ENCODE measurements at places on chromosomes 7 and 10.

DNA sequence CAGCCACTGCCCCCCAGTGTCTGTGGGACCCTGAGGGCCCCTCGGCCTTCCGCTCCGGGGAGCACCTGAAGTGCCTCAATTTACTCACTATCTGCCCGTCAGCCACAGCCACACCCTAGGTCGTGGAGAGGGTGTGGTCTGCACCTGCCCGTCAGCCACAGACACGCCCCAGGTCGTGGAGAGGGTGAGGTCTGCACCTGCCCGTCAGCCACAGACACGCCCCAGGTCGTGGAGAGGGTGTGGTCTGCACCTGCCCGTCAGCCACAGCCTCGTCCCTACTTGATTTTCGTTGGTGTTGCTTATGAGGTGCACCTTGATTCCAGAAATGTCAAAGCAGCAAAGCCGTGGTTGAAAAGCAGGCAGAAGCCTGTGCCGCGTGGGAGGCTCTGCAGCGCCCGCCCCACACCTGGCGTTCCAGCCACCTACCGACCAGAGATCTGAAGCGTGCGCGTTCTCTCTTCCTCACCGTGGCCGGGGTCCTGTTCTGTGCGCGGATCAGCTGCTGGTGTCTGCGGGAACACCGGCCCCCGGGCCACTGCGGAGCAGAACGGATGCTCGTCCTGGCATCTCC is 101.6 kb downstream of the DYNC2I1 start:
- no peaks in the 10 kb centered on the region for H3K4me1 ChIP-seq
- no peaks in the 10 kb centered on the region for H3K36me3 ChIP-seq
- no peaks in the 10 kb centered on the region for H3K27me3 ChIP-seq
- H3K4me3 ChIP-seq: no peak overlapping the region
- no peak overlapping the region for H3K27ac ChIP-seq

GRCh38 chr10:110336111-110336721 is 31.5 kb upstream of the SMNDC1 start:
- H3K4me3 ChIP-seq: peak overlapping the region; percentile 21
- no peaks in the 10 kb centered on the region for H3K27me3 ChIP-seq
- H3K4me1 ChIP-seq: peaks cover 25% of the 10 kb centered on the region
- H3K27ac ChIP-seq: peak overlapping the region; percentile 70
- H3K36me3 ChIP-seq: no peaks in the 10 kb centered on the region

DNA sequence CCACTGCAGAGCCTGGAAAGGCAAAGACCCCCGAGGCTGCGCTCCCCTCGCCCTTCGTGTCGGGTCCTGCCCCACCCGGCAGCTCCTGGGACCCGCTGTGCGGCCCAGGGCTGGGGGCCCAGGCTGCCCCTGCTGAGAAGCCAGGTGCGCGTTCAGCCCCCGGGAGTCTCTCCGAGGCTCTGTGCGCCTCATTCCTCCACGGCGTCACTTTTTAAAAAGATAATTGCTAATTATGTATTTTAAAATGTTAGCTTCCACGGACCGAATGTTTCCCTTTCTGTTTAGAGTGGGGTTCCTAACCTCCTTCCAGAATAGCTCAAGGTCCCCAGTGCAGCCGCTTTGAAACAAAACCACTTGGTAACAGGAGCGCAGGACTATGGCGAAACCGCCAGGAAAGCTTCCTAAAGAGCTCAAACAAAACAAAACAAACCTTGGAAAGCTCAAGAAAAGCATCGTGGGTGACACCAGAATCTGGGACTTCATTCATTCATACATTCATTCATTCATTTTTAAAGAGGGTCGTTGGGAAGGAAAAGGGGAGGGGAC is 45.6 kb downstream of the PDIA4 start:
- H3K4me3 ChIP-seq: peak overlapping the region; percentile 99
- peaks cover 12% of the 10 kb centered on the region for H3K4me1 ChIP-seq
- peaks cover 15% of the 10 kb centered on the region for H3K27me3 ChIP-seq
- H3K27ac ChIP-seq: peak overlapping the region; percentile 93

DNA sequence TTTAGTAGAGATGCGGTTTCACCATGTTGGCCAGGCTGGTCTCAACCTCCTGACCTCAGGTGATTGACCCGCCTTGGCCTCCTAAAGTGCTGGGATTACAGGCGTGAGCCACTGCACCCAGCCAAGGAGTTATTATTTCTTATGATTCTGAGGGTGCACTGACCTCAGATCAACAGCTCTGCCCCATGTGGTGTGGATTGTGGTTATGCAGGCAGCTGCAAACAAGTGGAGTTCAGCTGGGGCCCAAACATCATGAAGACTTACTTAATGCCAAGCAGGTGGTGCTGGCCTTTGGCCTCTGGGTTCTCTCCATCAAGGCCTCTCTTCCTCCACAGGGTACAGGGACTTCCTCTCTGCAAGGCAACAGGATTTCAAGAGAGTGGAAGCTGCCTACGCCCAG is 45.1 kb upstream of the OPTN start:
- DNase-seq: no peak
- H3K4me1 ChIP-seq: peaks cover 8% of the 10 kb centered on the region
- H3K27ac ChIP-seq: no peak overlapping the region
- no peaks in the 10 kb centered on the region for H3K27me3 ChIP-seq
- H3K36me3 ChIP-seq: no peaks in the 10 kb centered on the region

DNA sequence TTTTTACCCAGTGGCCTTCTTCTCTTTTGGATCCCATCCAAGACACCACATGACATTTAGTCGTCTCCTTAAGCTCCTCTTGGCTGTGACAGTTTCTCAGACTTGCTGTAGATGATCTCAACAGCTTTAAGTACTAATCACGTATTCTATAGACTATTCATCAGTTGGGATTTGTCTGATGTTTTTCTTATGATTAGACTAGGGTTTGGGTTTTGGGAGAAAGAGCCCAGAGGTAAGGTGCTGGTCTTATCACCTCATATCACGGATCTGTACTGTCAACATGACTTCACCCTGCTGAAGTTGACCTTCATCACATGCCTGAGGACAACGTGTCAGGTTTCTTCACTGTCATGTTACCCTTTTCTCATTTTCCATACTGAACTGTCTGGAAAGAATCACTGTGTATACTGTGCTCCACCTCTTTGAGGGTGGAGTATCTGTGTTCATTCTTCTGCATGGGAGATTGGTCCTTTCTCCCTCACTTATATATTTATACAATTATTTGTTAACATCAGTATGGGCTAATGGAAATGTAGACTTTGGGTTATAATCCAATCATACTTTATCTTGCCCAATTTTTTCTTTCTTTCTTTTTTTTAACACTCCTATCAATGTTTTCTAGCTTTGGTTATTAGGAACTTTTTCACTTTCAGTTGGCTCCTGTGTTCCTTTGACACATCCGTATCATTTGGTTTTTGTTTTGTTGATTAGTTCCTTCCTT is 6.4 kb upstream of the HKDC1 start:
- no peak overlapping the region for H3K4me3 ChIP-seq
- no peak for DNase-seq
- no peaks in the 10 kb centered on the region for H3K4me1 ChIP-seq
- H3K27me3 ChIP-seq: no peaks in the 10 kb centered on the region
- no peak overlapping the region for H3K27ac ChIP-seq
- H3K36me3 ChIP-seq: no peaks in the 10 kb centered on the region

DNA sequence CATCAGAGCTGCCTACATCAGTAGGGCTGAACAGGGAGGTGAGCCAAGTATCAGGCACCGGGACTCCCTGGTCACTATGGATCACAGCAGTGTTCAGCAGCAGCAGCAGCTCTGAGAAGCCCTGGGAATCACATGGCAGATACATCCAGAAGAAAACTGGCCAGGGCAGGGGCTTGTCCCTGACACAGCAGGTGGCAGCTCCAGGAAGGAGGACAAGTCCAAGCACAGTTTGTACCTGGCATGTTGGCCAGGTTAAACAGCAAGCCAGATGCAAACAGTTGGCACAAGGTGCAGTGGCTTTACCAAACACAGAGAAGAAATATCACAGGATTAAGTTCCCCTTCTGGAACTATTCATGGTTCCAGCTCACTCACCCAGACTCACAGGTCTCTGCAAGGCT is 139.4 kb downstream of the KCNMA1 start:
- H3K4me3 ChIP-seq: no peak overlapping the region
- H3K27ac ChIP-seq: no peak overlapping the region
- H3K36me3 ChIP-seq: no peaks in the 10 kb centered on the region

DNA sequence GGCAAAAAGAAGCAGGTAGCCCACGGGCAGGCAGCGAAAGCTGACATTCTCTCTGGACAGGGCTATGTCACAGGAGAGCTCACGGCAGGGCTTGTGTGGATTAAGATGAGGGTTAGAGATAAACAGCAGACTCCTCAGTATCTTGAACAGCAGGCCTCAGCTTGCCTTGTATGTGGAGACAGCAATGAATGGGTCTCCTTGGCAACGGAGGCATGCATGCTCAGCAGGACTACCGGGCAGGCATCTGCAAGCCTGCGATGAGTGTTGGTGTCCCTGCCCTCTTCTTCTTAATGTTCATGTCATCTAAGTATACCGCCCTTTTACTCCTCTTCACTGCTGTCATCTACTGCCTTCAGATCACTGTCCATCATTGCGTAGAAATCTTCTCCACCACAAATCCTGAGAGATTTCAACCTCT is 81.9 kb upstream of the C1GALT1 start:
- peaks cover 30% of the 10 kb centered on the region for H3K4me1 ChIP-seq
- H3K27me3 ChIP-seq: no peaks in the 10 kb centered on the region
- H3K4me3 ChIP-seq: no peak overlapping the region
- no peaks in the 10 kb centered on the region for H3K36me3 ChIP-seq
- peak; percentile 68 for DNase-seq

DNA sequence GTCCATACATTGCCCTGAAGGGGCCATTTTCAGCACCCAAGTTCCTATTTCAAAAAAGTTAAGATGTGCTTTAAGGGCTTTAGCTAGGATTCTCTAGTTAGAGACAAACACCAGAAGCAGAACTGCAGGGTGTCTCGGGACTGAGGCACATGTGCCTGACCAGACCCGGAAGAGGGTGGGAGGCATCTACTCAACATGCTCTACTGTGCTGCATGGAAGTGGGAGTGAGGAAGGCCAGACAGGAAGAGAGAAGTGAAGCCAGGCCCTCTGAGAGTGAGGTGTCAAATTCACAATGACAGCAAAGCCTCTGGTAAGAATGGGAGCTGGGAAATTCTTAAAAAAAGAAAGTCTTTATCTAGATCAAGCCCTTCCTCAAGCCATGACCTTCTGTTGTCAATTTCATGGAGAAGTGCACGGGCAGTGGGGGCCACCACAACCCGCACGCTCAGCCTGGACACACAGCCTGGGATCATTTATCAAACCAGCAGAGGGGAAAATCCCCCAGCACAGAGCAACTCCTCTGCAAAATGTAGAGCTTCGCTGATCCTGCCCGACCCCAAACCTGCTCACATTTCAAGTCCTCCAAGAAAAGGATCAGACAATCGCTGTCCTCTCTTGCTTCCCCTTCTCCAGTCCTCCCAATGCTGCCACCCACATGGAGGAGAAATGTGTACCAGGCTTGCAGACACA is 38.7 kb downstream of the PLXNA4 start:
- H3K4me3 ChIP-seq: no peak overlapping the region
- peaks cover 26% of the 10 kb centered on the region for H3K4me1 ChIP-seq
- peaks cover 8% of the 10 kb centered on the region for H3K27me3 ChIP-seq
- DNase-seq: no peak
- H3K36me3 ChIP-seq: no peaks in the 10 kb centered on the region

Measured in neural progenitor cell (in vitro differentiated cells).